ENCODE measurements at places on chromosomes 2 and 18.

DNA sequence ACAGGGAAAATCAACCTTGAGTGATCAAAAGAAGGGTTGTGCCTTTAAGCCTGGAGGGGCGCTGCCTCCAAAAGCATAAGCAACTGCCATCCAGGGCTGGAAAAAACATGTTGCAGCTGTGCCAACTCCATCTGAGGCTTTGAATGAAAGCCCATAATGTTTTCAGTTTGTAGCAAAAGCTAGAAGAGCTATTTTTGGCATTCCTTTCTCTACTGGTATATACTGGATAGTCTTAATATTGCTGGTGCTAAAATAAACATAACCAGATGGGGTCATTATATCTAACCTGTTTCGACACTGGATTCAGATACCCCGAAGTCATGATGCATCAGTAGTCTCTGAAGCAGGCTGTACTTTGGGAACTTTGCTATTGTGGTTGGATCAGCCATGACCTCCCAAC is 25.1 kb downstream of the ANXA4 start:
- DNase-seq = no peak

- DNase-seq = no peak
These were observed 391.1 kb downstream of the ALK start for GRCh38 chr2:29530281-29530680.

DNA sequence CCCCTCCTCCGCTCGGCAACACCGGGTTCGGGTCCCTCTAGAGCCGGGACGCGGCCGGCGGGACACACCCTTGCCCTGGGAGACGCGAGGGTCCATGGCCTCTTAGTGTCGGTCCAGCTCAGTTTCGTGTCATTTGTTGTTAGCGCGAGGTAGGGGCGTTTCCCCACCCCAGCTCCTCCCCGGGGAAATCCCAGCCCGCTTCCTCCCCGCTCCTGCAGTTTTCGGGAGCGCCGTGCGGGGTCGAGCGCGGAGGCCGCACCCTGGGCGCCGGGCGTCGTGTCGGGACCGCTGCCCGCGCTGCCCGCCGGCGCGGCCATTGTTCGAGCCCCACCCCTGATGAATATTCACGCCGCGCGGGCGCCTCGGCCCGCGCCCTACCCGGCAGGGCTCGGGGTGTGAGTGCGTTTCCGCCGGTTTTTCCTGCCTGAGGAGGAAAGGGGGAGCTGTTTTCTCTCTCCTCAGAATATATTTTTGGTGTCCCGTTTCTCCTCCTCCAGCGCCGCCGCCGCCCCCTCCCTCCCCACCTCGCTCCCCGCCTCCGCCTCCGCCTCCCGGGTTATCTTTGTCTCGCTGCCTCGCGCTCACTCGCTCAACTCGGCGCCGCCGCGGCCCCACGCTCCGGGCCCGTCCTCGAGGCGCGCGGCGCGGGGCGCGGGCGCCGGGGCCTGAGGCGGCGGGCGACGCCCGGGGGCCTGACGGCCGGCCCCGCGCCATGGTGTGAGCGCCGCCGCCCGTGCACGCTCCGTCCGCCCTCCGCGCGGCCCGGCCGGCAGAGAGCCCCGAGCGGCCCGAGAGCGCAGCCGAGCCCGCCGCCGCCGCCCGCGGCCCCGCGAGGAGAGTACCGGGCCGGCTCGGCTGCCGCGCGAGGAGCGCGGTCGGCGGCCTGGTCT is at the start of gene MAP4K4:
Gene MAP4K4, plus strand, starts transcription at position 584 of the 890 bp plus-strand sequence. CDS start 374 bp downstream, outside the sequence.
- no peak for DNase-seq

- no peak for DNase-seq
These were observed 98.0 kb downstream of the MYO5B start for GRCh38 chr18:50096766-50097435.

DNA sequence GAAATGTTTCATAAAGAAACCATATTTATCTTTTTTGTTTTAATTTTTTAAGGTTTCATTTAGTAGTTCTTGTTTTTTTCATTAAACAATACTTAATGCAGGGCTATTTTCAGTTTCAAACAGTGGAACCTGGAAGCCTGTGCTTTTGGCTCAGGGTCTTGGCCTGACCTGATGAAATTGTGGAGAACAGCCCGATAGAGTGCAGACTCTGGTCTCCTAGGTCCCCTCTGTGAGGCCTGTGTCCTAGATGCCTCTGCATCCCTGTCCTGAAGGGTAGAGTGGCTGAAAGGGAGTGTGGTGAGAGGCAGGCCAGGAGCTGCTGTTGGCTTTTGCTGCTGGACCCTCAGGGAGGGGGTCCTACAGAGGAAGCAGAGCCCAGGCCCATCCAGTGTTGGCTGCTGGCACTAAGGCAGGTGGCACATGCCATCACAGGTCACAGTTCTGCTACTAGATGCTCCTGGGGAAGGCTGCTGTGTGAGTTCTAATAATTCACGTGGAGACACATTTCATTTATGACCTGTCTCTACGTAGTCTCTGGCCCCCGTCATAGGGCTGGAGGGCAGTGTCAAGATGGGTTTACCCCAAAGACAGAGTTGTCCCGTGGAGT is 201.0 kb upstream of the COPS8 start:
- no peak for DNase-seq

- no peak for DNase-seq
These were observed 47.6 kb downstream of the HNRNPLL start for GRCh38 chr2:38554973-38555595.

- no peak for DNase-seq
These were observed 1252.7 kb upstream of the FAM98A start for GRCh38 chr2:34851804-34852203.

- peak; percentile 13 for DNase-seq
These were observed at the start of gene MAP3K20 for GRCh38 chr2:173075781-173076580. Gene MAP3K20 (plus strand): TSS chr2:173075846. CDS start chr2:173091032, 15,186 bp downstream.

DNA sequence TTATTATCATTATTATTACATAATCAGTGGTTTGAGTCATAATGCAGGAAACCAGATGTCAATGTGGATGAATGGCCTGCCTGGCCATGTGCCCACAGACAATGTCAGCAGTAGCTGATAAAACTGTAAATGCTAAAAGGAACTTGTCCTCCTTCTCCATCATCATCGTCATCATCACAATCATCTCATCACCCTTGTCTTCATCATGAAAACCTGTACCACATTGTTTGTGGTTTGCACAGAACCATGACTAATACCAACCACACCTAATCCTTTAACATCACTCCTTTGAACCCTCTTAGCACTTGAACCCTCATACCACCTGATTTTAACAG is 96.0 kb downstream of the HNMT start:
- no peak for DNase-seq

GRCh38 chr18:21179590-21180220 is 62.3 kb upstream of the GREB1L start:
- DNase-seq = no peak

- DNase-seq = no peak
These were observed 572.7 kb downstream of the EPHA4 start for GRCh38 chr2:220999356-220999755.

DNA sequence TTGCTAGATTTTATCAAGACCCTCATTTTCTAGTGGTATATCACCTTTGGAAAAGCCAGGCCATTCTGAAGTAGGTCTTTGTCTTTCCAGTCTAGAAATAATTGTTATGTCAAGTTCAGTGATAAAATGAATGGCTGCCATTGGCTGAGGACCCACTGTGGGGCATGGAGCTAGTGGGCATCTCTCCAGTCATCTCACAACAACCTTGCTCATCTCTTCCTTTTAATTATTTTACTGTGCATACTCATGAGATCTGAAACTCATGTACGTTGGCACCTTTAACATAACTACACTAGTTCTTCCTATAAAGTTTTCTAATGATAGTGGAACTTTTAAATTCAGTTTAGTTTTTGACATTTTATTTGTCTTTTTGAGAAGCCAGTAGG is 240.9 kb downstream of the SLC8A1 start:
- no peak for DNase-seq

- DNase-seq = no peak
These were observed 111.0 kb upstream of the MAP3K20 start for GRCh38 chr2:172964511-172965139.
